Stimulated activated CD8-positive, alpha-beta memory T cell treated with anti-CD3 and anti-CD28 coated beads, Interleukin-7, amount 100 ng/mL, for 1 hour (primary cell): ENCODE measurements at places on chromosomes 11 and 22.

GRCh38 chr11:61628662-61628970, 47.7 kb upstream of the SYT7 start:
- no peak for DNase-seq

DNA sequence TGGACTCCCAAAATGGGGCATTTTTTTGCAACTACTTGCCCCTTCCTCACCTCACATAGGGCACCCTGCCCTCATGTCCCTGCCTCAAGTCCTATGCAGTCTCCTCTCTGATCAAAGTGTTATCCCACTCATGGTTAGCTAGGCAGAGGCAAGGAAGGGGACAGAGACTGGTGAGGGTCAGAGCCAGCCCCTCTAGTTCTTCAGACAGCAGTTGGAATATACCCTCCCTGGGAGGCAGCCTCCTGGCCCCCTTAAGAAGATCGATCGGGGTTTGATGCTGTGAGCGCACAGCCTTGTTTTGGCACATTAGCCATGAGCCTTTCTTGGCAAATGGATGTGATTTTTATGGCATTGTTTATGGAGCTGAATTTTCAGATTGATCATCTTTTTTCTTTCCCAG, 436.9 kb downstream of the BUD13 start:
- DNase-seq = no peak

DNA sequence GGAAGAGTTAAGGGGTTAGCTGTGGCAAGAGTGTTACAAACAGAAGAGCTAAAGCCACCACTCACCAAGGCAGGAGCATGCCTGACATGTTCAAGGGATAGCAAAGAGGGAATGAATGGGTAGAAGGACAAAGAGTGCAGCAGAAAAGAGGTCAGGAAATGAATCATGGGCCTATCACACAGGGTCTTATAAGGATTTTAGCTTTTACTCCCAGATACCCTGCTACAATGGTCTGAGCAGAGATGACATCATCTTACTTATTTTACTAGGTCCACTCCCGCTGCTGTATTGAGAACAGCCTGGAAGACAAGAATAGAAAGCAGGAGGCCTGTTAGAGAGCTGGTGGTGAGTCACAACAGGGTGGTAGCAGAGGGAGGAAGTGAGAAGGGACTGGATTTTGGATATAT, 9.8 kb downstream of the TRAF6 start:
- DNase-seq = no peak

DNA sequence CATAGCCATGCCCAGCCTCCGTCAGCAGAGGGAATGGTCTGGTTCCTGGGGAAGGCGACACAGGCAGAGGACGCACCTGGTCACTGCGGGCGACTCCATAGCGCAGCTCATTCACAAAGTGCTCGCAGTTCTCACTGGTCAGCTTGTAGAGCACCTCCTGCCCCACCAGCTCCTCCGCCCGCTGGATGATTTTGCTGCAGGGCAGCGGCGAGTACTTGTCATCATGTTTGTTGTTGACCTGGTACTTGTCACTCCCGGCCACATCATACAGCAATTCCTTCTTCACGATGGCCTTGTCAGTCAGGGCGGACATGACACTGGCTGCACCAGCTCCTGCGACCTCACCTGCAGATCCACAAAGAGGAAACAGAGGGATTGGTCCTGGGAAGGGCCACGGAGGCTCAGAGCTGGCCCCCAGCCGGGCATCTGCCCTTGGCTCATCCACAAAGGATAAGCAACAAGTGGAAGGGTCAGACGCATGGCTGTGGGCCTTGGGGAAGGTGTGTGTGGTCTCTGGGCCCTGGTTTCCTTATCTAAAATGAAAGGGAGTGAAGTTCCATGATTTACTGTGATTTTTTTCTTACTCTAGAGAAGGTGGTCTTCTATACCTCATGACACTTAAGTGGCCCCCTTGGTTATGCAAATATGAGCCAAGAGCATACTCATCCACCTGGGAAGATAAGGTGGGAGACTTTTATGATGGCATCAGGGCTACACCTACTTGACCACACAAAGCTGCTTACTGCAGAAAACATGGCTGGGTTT, 24.0 kb downstream of the PLAAT3 start:
- no peak for DNase-seq

DNA sequence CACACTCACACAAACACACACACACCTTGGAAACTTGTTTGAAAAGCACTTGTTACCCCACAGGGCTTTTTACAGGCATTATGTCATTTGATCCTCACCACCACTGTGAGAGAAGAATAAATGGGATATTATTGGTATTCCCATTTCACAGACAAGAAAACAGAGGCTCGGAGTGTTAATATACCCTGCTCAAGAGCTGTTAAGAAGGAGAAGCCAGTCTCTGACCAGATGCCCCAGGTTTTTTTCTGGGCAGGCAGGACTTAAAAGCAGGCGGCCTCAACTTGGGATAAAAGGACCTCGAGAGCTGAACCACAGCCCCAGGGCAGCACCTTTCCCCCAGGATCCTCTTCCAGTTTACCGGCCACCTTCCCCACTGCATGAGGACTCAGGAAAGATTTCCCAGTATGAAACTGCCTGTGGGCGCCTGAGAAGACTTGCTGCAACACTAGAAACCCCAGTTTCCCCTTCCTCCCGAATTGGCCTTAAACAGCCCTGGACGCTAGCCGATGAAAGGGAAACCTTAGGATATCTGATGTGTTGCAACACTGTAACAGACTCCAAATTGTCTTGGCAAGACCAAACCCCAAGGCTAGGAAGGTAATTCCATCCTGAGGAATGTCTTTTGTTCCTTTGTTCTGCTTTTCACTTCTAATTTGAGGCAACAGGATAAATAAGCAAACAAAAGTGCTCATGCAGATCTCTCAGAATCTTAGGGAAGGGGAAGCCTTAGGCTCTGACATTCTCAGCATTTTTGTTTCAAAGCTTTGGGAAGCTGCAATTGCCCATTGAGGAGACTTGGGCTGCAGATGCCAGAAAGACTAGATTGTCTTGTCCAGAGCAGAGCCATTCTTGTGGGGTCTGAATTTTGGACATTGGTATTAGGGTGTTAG, 173.5 kb downstream of the TRIM29 start:
- DNase-seq = no peak

DNA sequence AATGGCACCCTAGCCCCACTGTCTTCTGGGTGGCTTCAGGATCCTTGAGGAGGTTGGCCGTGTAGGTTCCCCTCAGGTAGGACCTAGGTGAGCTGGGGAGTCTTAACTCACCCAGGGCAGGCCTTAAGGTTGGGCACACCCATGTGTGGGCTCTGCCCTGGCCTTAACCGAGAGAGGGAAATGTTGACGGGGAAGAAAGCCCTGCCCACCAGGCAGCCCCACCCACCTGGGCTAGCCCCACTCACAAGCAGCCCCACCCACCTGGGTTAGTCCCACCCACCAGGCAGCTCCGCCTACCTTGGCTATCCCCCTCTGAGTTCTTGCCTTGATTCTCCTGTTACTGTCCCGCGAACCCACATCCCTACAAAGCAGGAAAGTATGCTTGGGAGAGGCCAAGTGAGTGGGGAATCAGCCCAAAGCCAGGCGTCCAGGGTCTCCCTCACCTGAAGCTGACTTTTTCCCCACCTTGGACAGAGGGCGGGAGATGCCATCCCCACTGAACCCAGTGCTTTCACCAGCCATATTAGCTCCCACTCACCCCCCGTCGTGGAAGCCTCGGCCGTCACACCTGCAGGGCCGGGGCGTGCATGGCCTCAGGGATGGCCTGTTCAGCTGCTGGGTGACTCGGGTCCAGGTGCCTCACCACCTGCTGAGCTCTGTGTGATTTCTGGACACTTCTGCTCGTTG, at the start of gene MYEOV:
TSS of gene MYEOV (plus strand) at position 337 of the 687 bp plus-strand sequence. CDS start 1,200 bp downstream, outside the sequence.
- DNase-seq = no peak

DNA sequence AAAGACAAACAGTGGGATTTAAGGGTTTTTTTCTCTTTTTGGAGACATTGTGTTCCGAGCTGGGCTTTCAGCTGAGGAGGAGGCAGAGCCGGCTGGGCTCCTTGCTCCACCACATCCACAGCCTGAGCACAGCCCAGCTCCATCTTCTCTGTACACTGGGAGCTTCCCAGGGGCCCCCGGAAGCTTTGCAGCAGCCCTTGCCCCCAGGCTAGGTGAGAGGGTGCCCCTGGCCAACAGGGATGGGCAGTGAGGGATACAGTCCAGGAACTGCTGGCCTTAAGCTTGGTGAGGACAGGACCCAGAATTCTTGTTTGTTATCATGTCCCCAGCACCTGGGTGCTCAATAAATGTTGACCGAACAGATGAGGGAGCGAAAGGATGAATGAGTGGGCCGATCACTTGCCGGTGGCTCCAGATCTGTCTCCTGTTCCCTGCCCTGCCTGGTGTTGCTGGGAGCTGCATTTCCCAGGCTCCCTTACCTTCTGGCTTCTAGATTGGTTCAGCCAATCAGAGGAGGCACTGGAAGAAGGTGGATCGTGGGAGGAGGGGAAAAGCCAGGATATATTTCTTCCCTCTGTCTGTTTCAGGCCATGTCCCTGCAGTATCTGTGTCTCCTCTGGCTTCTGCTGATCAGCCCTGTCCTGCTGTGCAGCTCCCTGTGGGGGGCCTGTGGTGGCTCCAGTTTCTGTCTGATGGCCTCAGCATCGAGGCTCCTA, 26.5 kb upstream of the NECTIN1 start:
- no peak for DNase-seq

- no peak for DNase-seq
These were observed 16.5 kb upstream of the DGKZ start for GRCh38 chr11:46330563-46331281.

- no peak for DNase-seq
These were observed 15.2 kb upstream of the CARD10 start for GRCh38 chr22:37534445-37534844.

DNA sequence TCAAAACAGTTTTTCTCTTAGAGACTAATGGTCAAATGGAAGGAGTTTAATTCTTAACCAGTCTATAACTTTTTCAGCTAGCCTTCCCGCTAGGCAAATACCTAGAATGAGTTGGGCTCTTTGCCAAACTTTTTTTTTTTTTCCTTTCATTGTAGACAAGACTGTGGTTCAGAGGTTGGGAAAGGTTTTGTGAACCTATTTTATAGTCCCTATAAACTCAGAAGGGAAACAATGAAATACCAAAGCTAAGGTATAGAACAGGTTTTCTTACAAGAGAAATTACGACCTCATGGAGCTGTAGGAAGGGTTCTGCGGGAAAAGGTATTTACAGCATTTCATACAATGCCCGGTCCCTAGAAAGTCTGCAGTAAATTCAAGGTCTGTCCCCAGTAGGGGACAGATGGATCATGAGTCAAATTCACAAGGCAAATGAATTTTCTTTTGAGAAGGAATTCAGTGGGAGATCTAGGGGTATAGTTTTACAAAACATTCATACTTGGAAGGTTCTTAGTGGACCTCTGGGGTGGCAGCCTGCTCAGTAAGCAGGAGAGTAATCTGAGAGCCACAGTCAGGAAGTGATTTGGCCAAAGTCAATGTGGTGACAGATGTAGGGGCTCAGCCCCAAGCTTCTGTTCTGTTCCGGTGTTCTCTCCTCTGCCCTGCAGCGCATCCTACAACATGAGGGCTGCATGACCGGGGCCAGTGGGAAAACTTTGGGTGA, 146.8 kb downstream of the DBX1 start:
- DNase-seq = no peak

GRCh38 chr11:82686211-82686610, 47.5 kb downstream of the FAM181B start:
- no peak for DNase-seq

GRCh38 chr22:30326706-30327362, at the start of gene TBC1D10A:
TBC1D10A (minus strand) TSS chr22:30326941; CDS start chr22:30326881, 60 bp downstream.
- peak; percentile 83 for DNase-seq

DNA sequence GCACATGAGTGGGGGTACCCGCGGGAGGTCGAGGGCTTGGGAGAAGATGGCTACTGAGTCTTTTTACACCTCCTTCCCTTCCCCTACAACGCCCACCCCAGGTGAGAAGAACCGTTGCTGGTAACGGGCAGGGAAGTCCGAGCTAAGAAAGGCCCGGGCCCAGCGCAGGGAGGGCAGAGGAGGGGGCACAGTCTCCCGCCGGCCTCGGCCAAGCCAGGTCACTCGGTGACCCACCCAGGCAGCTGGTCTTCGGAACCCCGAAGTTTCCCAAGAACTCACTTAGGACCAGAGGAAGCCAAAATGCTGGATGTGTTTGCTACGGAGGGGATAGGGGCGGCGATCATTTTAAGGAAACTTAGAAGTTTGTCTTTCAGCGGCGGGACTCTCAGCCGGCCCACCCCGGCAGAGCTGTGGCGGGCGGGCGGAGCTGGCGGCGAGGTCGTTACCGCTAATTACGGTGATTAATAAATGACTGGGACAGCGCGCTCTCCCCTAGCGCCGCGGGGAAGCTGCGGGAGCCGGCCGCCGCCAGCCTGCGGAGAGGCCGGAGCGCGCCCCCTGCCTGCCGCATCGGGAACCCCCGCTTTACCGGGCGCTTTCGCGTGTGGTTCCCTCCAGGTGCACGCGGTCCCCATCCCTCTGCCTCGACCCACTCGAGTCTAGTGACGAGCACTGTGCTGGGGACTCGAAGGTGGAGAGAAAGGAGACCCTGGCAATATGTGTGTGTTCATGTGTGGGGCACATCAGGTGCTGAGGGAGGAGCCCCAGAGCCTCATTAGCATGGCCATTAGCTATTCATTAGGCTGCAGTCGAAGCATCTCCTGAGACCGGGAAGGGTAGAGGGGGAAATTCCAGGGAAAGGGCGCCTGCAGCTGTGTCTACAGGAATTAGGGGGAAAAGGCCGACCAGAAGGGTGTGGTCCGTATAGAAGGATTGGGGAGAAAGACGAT, 945 bp downstream of the ROBO3 start:
- DNase-seq = no peak

DNA sequence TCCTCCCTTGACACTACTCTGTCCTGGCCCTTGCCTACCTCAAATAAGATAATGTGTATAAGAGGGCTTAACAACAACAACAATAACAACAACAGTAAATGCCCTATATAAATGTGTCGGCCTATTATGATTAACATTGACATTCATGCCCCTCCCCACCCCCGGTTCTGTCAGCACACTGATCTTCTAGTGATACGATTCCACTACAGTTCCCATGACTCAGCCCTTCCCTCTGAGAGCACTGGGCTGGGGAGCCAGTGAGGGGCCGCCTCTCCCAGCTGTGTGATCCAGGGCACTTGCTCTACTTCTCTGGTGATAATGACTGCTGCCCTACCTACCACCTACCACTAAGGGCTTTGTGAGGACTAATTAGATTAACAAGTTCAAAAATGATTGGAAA, 92.2 kb upstream of the PHOX2A start:
- no peak for DNase-seq

DNA sequence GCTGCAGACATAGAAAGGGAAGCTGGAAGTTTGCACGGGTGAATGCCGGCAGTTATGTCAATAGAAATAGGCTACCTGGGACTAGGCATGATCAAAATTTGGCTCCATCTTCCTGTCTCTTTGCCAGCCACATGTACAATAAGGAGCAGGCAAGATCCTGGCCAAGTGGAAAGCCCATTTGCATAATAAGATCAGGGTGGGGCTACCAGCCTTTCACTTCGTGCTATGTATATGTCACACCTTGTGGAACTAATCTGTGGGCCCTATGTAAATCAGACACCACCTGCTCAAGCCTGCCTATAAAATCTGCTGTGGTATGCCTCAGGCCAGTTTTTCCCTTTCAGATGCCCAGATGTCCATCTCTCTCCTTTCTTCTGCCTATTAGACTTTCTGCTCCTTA, 79.3 kb upstream of the DRD2 start:
- no peak for DNase-seq

- DNase-seq = no peak
These were observed 5.7 kb upstream of the HINFP start for GRCh38 chr11:119115484-119116234.
